Neural progenitor cell (in vitro differentiated cells): ENCODE measurements at places on chromosomes 12 and 14. TPM values are rescaled to one million over a fixed set of nuclear protein-coding genes. Genes with fewer than 3 reads are reported as not detected.

DNA sequence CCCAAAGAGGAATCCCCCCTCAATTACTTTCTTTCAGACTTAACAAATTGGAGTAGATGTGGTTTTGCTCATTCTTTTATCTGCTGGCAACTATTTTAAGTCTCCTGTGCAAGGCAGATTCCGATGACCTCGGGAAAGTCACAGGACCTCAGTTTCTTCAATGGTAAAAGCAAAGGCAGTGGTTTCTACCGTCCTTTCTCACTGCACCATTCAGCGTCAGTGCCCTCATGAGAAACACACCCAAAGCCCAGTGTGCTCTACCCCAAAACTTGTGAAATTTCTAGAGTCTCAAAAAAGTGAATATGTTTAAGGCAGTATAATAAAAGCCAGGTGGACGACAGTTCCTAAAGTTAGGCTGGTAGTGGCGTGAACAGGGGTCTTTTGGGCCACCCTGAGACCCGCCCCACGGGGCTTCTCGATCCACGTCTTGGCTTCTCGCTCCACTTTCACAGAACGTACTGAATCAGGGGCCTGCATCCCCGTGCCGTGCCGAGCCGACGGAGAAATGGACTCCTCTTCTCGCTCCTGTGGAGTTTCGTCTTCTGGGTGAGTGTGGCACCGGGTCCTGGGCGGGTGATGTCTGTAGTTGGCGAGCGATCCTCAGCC is 1.3 kb upstream of the ARHGAP5 start:
- DNase-seq: peak; percentile 52
- H3K36me3 ChIP-seq: no peaks in the 10 kb centered on the region
- H3K4me1 ChIP-seq: peaks cover 17% of the 10 kb centered on the region
- no peaks in the 10 kb centered on the region for H3K27me3 ChIP-seq
- H3K27ac ChIP-seq: peak overlapping the region; percentile 90

DNA sequence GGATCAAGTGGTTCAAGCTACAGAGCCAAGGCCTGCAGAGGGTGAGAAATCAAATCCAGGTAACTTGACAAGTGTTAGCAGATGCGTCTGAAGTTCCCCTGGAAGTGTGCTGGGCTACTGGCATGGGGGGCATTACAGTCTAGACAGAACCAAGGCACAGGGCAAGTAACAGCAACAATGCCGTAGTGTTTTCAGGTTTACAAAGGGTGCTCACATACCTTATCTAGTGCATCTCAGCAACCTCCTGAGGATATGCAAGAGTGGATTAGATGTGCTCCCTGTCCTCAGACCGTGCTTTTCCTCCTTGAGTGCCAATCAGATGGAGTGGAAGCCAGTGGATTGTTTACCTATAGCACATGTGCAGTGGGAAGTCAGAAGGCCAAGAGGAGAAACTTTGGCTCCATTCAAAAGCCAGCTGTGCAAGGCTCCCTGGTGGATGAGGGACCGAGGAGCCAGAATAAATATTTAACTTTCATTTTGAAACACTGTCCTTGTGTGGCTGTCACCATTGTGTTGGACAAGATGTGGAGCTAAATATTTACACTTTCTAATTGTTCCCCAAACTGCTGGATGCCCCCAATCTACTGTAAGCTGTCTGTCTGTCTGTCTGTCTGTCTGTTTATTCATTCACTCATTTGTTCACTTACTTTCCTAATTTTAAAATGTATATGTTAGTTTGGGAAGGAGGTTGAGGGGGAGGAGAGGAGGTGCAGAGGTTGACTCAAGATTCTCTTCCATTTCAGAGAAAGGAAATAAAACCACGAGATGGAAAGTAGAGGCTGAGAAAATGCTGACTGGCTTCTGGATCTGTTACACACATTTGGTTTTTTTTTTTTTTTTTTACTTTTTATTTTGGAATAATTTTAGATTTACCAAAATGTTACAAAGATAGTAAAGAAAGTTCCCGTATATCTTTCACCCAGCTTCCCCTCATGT is 184.0 kb upstream of the PARP11 start:
- no peaks in the 10 kb centered on the region for H3K4me1 ChIP-seq
- DNase-seq: no peak
- no peaks in the 10 kb centered on the region for H3K36me3 ChIP-seq
- no peak overlapping the region for H3K4me3 ChIP-seq
- H3K27ac ChIP-seq: no peak overlapping the region

- H3K36me3 ChIP-seq: no peaks in the 10 kb centered on the region
- DNase-seq: peak; percentile 7
- H3K4me3 ChIP-seq: no peak overlapping the region
- no peak overlapping the region for H3K27ac ChIP-seq
These were observed 68.3 kb downstream of the ALG10B start for GRCh38 chr12:38384816-38385378.

GRCh38 chr12:48126953-48127630 is 7.9 kb downstream of the PFKM start:
- no peaks in the 10 kb centered on the region for H3K27me3 ChIP-seq
- no peak for DNase-seq
- H3K4me1 ChIP-seq: peaks cover 13% of the 10 kb centered on the region
- H3K27ac ChIP-seq: no peak overlapping the region
- peaks cover 7% of the 10 kb centered on the region for H3K36me3 ChIP-seq
- H3K4me3 ChIP-seq: no peak overlapping the region

DNA sequence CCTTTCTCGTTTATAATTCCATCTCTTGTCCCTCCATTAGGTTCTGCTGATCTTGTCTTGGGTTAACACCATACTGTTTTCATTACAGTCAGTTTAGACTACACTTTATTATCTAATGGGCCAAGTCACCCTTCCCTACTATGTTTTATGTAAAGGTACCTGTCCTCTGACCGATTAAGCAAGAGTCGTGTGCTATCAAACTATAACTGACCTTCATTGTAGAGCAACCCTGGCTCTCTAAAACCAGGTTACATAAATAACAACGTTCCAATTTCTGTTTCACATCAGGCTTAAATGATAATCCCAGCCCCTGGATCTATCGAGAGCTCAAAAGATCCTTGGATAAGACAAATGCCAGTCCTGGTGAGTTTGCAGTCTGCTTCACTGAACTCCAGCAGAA is 16.7 kb downstream of the OAS2 start:
- no peak for DNase-seq
- no peaks in the 10 kb centered on the region for H3K27me3 ChIP-seq
- no peaks in the 10 kb centered on the region for H3K36me3 ChIP-seq
- H3K4me3 ChIP-seq: no peak overlapping the region
- no peaks in the 10 kb centered on the region for H3K4me1 ChIP-seq

GRCh38 chr14:61972711-61973110 is 210.5 kb downstream of the SNAPC1 start:
- H3K27me3 ChIP-seq: no peaks in the 10 kb centered on the region
- peaks cover 7% of the 10 kb centered on the region for H3K4me1 ChIP-seq
- no peak overlapping the region for H3K27ac ChIP-seq
- no peaks in the 10 kb centered on the region for H3K36me3 ChIP-seq

DNA sequence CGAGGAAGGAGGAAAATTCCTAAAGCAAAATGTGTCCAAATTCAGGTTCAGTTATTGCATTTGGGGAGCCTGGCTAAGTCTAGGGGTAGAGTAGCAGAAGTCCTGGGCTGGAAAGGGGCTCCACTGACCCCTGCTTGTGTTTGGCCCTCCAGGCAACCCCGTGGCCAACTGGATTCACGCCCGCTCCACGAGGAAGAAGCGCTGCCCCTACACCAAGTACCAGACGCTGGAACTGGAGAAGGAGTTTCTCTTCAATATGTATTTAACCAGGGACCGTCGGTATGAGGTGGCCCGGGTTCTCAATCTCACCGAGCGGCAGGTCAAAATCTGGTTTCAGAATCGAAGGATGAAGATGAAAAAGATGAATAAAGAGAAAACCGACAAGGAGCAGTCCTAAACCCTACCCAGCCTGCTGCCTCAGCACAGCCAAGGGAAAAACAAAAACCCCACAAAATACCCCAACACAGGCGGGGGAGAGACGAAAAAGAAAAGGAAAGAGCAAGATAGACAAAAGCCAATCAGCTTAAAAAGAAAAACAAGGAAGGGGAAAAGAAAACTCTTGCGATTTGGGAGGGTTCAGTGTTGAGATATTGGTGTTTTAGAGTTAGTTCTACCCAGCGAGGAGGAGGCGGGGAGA is 2.4 kb downstream of the HOXC9 start:
- no peaks in the 10 kb centered on the region for H3K36me3 ChIP-seq
- H3K4me3 ChIP-seq: no peak overlapping the region
- H3K27me3 ChIP-seq: peaks cover 100% of the 10 kb centered on the region
- no peak for DNase-seq

DNA sequence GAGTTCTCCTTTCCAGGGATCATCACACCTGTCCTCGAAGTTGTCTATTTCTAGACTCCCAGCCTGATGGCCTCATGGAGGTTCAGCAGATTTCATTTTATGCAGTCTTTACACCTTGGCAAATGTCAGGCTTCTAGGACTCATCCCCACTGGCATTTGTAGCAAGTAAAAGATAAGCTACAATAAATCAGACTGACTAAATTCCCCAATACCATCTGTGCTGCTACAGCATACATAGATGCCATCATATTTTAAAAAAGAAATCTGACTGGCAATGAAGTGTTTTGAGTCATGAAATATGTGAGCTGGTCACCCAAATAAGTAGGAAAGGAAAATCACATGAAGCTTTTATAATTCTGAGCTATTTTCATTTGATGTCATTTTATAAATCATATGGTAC is 55.3 kb downstream of the KCNC2 start:
- no peak overlapping the region for H3K4me3 ChIP-seq
- no peaks in the 10 kb centered on the region for H3K36me3 ChIP-seq
- no peak overlapping the region for H3K27ac ChIP-seq
- no peak for DNase-seq

DNA sequence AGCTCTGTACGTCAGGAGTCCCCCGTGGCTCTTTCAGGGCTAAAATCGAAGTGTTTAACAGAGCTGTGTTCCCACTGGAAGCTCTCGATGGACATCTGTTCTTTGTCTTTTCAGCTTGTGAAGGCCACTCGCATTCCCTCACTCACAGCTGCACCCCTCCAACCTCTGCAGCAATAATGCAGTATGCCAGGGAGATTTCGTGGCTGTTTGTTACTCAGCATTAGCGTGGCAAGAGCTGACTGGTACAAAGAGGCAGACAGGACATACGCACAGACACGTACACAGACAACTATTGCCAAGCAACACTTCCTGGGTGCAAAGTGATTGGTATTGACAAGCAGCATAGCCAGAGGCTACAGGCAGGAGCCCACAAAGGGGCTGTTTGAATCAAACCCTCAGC is 11.8 kb upstream of the FBXO21 start:
- no peak for DNase-seq
- H3K27me3 ChIP-seq: no peaks in the 10 kb centered on the region
- H3K4me1 ChIP-seq: no peaks in the 10 kb centered on the region
- H3K4me3 ChIP-seq: no peak overlapping the region

- no peaks in the 10 kb centered on the region for H3K27me3 ChIP-seq
- H3K36me3 ChIP-seq: no peaks in the 10 kb centered on the region
- peaks cover 19% of the 10 kb centered on the region for H3K4me1 ChIP-seq
- no peak overlapping the region for H3K27ac ChIP-seq
These were observed 152.3 kb upstream of the EGLN3 start for GRCh38 chr14:34103176-34103575.

- H3K27ac ChIP-seq: no peak overlapping the region
- no peaks in the 10 kb centered on the region for H3K36me3 ChIP-seq
- no peaks in the 10 kb centered on the region for H3K27me3 ChIP-seq
- H3K4me3 ChIP-seq: peak overlapping the region; percentile 5
- DNase-seq: no peak
These were observed 45.4 kb upstream of the CCND2 start for GRCh38 chr12:4228122-4228580.

DNA sequence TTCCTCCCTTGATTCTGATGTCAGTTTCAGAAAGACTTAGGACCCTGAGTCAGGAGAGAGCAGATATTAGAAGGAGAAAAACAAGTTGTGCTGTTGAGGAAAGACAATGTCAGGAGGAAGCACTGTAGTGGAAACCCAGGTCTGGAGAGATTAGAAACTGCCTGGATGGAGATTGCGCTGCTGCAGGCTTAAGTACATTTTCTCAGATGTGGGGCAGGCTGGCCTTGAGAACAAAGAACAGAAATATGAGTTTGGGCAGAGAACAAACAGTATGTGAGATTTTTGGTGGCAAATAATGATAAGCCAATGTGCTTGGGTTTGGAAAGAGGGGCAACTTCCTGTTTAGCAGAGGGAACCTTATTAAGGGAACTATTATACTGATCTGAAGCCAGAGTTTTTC is 74.3 kb upstream of the PRMT8 start:
- H3K27me3 ChIP-seq: peaks cover 31% of the 10 kb centered on the region
- H3K36me3 ChIP-seq: no peaks in the 10 kb centered on the region
- no peak overlapping the region for H3K27ac ChIP-seq
- H3K4me3 ChIP-seq: no peak overlapping the region

DNA sequence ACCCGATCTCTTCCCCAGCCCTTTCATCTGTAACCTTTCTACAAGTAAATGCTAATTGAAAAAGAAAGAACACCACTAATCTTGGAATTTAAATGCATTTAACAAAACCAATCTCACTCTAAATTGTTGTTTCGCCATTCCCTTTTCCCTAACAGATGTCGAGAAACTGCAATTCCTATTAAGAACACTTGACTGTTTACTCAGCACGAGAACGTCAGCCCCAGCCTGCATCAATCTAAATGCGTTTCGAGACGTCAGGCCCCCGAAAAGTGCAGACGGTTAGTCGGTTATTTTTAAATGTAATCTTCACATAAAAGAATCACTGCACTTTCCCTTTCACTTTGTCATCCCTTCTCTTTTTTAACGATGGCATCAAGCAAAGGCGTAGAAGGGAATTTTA is 837.6 kb downstream of the VRK1 start:
- H3K27ac ChIP-seq: no peak overlapping the region
- H3K36me3 ChIP-seq: no peaks in the 10 kb centered on the region
- H3K4me1 ChIP-seq: peaks cover 61% of the 10 kb centered on the region
- H3K27me3 ChIP-seq: no peaks in the 10 kb centered on the region
- H3K4me3 ChIP-seq: no peak overlapping the region
- peak; percentile 36 for DNase-seq

DNA sequence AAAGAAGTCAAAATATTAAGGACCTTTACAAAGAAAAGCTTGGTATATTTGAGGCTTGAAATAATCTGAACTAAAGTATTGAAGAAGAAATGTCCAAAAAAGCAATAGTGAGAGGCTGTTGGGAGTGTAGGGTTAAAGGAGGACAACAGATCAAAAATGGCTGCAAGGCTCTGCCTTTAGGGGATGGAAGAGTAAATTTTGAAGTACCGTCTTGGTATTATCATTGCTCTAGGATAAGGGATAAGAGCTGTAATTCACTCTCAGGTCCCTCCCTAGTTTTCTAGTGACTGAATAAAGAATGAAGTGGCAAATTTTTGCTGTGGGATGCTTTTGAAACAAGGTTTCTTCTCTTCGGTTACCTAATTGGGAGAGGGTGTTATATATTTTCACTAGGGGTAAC is 38.7 kb downstream of the LEMD3 start:
- no peaks in the 10 kb centered on the region for H3K4me1 ChIP-seq
- H3K36me3 ChIP-seq: no peaks in the 10 kb centered on the region
- DNase-seq: no peak
- no peak overlapping the region for H3K27ac ChIP-seq
- H3K27me3 ChIP-seq: no peaks in the 10 kb centered on the region

Gene PTPRB
- 0.06 TPM in 1 of 2 replicates, not detected in the other for total RNA-seq

Gene WIF1
- total RNA-seq: 0.06 and 0.19 TPM in 2 replicates

Gene CLEC2A
- total RNA-seq: not detected in 2 replicates

Gene FAM181A
- total RNA-seq: not detected in 2 replicates

Gene CD163
- not detected in 2 replicates for total RNA-seq
